ENCODE measurements at places on chromosomes 5 and 9.

DNA sequence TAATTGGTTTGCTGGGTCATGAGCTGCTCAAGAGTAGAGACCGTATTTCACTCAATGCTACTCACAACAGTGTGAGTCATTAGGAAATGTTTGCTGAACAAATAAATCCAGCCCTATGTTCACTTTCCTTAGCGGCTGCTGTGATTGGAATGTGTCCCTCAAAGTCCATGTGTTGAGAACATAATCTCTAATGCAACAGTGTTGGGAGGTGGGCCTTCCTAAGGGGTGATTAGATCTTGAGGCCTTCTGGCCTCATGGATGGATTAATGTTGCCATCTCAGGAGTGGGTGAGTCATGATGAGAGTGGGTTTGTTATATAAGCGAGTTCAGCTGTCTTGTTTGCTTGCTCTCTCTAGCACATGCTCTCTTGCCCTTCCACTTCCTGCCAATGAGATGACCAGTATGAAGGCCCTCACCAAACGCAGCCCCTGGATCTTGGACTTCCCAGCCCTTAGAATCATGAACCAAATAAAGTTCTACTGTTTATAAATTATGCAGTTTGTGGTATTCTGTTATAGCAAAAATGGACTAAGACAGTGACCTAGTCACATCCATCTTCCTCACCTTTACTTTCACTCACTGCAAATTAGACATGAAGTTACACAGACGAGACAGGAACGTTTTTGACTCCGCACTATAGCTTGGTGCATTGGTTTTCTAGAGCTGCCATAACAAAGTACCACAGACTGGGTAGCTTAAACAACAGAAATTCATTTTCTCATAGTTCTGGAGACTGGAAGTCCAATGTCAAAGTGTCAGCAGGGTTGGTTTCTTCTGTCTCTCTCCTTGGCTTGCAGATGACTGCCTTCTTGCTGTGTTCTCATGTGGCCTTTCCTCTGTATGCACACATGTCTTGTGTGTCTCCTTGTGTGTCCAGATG, 50.9 kb upstream of the FAM169A start:
- no peak for DNase-seq

DNA sequence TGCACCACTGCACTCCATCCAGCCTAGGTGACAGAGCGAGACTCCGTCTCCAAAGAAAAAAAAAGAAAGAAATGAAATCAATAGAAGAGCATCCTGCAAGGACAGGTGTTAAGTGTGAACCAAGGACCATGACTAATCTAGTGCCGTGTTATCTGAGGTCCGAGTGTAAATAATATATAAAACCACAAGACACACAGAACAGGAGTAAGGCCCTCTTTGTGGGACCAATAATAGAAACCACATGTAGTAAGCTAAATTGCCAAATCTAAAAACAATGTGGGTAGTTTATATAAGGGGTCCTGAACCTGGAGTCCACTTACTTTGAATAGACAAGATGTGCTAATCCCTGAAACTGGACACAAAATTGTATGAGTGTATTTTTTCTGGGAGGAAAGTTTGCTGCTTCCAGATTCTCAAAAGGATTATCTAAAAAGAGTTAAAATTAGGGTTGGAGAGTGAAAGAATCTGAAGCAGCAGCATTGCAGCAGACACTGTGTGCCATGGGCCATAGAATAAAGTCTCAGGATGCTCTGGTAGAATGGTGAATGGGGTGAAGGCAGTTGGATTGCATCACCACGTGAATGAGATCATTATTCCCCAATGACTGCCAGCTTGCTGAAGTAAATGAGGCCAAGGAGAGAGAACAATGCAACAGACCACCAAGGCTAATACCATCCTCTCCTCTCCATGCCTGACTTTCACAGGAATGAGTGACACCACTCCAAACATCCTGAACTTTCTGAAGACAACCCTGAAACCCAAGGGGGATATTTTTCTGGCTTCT, 222.7 kb downstream of the DCP2 start:
- DNase-seq: no peak

GRCh38 chr5:9468060-9468388, 77.9 kb downstream of the SEMA5A start:
- no peak for DNase-seq

GRCh38 chr5:1789834-1790471, 9.7 kb downstream of the MRPL36 start:
- DNase-seq: no peak

- no peak for DNase-seq
Observed at GRCh38 chr5:74575741-74576538, 64.6 kb downstream of the ENC1 start.

- no peak for DNase-seq
Observed at GRCh38 chr9:6758248-6758497, 400 bp downstream of the KDM4C start.

DNA sequence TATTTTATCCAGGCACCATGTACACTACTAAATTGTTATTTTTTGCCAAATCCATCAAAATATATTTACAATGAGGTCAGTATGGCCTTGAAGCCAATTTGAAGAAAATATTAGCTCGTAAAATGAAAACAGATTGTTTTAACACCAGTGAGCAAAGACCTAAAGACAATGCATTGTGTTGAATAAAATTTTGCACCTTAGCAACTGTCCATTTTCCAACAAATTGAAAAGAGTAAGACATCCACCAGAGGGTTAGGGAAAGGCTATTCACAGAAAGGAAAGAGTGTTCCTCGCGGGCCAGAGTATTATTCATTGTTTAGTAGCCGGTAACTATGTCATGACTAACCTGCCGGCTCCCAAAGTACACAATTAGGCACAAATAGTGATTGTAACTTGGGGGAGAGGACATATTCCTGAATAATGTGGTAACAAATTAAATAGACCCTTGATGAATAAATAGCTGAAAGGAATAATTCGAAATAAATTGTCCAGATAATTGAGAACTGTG, 213.3 kb downstream of the DNAH5 start:
- DNase-seq: no peak

GRCh38 chr5:143235423-143235822, 168.1 kb downstream of the NR3C1 start:
- no peak for DNase-seq

GRCh38 chr9:112787978-112788377, 37.4 kb downstream of the SNX30 start:
- DNase-seq: no peak

- DNase-seq: no peak
Observed at GRCh38 chr5:113427871-113428574, 6.8 kb downstream of the TSSK1B start.
